ENCODE measurements at places on chromosomes 7 and 10.
A peak's percentile ranks its signal among the peaks of the same experiment; 100 is the strongest.

DNA sequence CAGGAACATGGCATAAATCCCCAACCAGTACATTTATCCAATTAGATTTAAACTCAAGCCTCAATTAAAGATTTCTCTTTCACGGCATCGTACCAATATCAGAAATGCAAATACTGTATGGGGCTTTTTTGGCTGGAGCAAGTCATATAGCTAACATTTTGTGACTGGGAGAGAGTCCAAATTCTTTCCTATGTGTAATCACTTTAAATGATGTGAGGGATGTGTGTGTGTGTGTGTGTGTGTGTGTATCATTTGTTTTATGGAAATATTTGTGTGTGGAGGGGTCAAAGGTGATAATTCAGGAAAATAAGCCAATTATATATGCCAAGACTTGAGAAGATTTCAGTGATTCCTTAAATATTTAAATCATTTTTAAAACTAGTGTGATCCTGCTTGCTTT is 196.6 kb downstream of the TRIL start:
- DNase-seq = no peak

DNA sequence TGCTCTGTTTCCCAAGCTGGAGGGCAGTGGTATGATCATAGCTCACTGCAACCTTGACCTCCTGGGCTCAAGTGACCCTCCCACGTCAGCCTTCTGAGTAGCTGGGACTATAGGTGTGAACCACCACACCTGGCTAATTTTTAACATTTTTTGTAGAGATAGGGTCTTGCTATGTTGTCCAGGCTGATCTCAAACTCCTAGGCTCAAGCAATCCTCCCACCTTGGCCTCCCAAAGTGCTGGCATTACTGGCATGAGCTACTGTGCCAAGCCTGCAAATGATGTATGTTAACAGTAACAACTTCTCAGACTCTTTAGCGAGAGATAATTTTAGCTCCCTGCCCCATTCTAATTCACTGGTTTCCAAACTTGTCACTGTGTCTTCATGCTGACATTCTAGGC is 27.7 kb upstream of the SEPHS1 start:
- DNase-seq = no peak

GRCh38 chr7:138913783-138914182 is 67.4 kb downstream of the KIAA1549 start:
- no peak for DNase-seq

DNA sequence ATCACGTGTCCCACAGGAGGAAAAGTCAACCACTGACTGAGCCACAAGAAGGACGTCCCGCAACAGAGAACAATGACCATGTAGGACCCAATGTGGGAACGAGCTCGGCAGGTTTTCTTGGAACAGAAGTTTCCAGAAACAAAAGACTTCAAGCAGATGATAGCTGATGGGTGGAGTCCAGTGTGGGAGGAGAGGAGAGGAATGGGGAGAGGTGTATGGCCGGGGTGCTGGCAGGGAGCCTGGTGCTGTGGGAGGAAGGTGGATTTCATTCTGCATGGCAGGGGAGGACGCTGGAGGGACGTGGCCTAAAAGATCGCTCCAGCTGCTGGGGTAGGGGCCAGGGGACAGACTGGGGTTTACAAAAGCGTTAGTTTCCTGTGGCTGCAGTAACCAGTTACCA is 48.5 kb upstream of the LMTK2 start:
- no peak for DNase-seq

- DNase-seq = no peak
Measured at GRCh38 chr7:20249376-20249775, 32.2 kb upstream of the MACC1 start.

DNA sequence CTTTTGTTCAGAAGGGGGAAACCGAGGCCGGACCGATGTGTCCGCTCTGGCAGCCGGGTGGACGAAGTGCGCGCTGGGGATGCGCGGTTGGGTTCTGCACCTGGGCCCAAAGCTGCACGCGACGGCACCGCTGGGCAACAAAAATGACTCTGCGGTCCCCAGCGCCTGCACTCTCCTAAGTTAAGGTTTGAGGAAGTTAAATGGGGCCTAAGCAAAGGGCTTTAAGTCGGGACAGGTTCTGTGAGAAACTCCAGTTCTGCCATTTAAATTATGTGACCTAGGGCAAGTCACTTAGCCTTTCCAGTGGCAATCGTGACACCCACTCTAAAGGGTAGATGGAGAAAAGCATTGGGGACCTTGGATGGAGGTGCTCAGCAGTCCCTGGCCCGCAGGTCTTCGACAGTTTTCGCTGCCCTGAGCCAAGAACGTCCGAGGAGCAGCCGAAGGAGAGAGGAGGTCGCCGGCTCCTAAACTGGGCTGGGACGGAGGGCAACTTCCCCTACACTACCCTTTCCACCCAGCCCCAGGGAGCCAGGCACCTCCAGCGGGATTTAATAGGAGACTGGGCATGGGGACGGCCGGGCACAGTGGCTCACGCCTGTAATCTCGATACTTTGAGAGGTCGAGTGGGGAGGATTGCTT is 534 bp upstream of the ACBD5 start:
- peak; percentile 80 for DNase-seq

GRCh38 chr10:110765513-110766319 is 106.0 kb upstream of the PDCD4 start:
- no peak for DNase-seq

GRCh38 chr10:103839519-103839871 is 15.9 kb downstream of the SH3PXD2A start:
- DNase-seq = no peak

GRCh38 chr7:90736968-90737939 is 141.1 kb downstream of the CDK14 start:
- peak; percentile 13 for DNase-seq

- no peak for DNase-seq
Measured at GRCh38 chr10:125661941-125662515, 20.9 kb downstream of the TEX36 start.

- no peak for DNase-seq
Measured at GRCh38 chr7:39468808-39469374, 97.3 kb upstream of the YAE1 start.

DNA sequence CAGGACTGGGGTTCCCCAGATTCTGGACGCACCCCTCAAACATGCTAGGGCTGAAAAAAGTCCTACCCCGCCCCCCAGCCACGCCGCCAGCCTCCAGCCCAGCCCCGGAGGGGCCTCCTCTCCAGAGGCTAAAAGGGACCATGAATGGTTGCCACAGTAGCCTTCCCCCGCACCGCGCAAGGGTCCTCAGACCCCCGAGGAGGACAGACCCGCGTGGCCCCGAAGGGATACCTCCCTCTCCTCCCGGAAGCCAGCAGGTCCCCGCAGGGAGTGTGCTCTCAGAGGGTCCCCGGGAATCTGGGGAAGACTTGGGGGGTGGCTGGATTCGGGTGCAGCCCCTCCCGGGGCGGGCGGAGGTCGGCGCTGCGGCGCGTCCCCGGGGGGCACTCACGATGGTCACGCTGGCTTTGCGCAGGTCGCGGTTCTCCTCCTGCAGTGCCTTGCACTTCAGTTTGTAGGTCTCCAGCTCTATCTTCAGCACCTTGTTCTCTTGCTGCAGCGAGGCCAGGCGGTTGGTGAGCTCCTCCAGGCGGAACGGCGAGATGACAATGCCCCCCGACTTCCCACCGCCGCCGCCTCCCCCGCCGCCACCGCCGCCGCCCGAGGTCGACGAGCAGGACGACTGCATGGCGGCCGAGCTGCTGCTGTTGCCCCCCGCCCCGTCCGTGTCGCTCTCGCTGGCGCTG is 482 bp downstream of the CCDC6 start:
- DNase-seq = no peak

DNA sequence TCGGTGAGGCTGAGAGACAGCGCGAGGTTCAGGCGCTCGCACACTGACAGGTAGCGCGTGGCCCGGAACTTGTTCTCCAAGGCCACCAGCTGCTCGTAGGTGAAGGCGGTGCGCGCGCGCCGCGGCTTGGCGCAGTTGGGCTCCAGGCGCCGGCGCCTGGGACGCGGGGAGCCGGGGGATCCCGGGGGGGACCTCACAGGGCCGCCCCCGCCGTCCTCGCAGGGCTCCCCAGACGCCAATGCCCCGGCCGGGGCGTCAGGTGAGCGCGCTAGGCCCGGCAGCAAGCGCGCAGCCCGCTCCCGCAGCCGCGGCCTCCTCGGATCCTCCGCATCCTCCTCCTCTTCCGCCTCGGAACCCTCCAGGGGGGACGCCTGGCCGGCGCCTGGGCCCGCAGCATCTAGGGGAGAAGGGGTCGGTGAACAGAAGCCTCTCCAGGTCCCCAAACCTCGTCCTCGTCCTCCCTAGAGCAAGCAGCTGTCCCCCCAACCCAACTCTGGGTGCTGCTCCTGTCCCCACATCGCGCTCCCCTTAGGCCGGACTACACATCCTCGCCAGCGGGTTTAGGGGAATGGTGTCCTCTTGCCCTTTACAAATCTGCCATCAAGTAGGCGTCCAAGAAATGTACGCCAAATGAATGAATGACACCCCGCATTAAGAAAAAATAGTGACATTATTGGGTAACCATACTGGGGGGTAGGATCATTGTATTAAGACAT is 1.9 kb downstream of the NKX1-2 start:
- DNase-seq = no peak
